ENCODE measurements at places on chromosomes 3 and 15. TPM values are rescaled to one million over a fixed set of nuclear protein-coding genes. Genes with fewer than 3 reads are reported as not detected.

The AADACL2 gene
- total RNA-seq = not detected

The INSYN1 gene
- total RNA-seq = not detected

The TF gene
- 0.24 TPM for total RNA-seq

DNA sequence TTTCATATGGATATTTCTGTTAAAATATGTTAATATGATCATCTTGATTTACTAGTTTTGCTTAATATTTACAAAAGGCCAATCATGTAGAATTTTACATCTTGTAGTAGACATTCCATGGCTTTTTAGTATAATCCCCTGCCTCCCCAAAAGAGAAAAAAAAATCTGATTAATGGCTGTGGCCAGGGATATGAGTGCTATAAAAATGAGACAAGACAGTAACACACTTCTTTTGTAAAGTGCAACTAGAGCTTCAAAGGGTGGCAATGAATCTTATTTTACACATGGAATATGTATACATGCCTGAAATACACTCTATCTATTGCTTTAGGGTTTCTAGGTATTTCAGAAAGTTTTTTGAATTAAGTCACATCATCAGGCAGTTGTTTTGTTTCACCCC is 112.2 kb upstream of the NANOGP8 start:
- DNase-seq = no peak
- no peaks in the 10 kb centered on the region for H3K36me3 ChIP-seq
- no peaks in the 10 kb centered on the region for H3K4me1 ChIP-seq
- no peak overlapping the region for H3K4me3 ChIP-seq
- H3K27me3 ChIP-seq = no peaks in the 10 kb centered on the region

DNA sequence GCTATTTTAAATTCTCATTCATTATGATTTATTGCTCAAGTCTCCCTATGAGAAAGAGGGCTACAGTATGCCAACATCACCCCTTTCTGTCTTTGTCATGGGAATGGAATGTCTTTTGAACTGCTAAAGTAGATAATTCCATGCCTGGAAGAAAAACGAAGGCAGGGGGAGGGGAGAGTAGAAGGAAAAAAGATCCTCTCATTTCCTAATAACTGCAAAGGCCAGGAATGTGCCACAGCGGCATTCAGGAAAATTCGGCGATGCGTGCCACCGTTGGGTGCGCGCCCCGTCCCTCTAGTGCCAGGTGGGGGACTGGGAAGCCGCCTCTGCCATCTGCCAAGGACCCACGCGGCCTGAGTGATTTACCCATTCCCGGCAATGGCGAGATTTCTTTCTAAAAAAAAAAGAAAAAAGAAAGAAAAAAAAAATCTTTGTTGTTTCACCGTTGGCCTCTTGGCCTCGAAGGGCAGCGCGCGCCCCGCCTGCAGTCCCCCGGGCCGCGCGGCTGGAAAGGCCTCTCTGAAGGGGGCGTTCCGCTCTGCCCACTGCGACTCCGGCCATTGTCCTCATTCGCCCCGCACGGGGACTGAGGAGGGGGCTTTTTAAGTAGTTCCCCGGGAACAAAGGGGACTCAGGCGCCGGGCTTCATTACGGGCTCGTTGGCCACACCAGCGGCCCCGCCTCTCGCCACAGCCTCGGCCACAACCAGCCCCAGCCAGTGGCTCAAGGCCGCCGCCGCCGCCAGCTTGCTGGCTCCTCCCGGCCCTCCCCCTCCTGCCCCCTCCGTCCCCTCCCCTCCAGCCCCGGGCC is 54.5 kb downstream of the CPN2 start:
- no peaks in the 10 kb centered on the region for H3K36me3 ChIP-seq
- peak; percentile 94 for DNase-seq
- no peaks in the 10 kb centered on the region for H3K27me3 ChIP-seq
- peak overlapping the region; percentile 97 for H3K27ac ChIP-seq
- peak overlapping the region; percentile 57 for H3K4me3 ChIP-seq

GRCh38 chr3:32177702-32178198 is 60.7 kb upstream of the CMTM8 start:
- H3K4me3 ChIP-seq = no peak overlapping the region
- H3K4me1 ChIP-seq = no peaks in the 10 kb centered on the region
- DNase-seq = peak; percentile 69
- H3K36me3 ChIP-seq = no peaks in the 10 kb centered on the region
- H3K27me3 ChIP-seq = no peaks in the 10 kb centered on the region
- no peak overlapping the region for H3K27ac ChIP-seq

- peak; percentile 32 for DNase-seq
- H3K36me3 ChIP-seq = peaks cover 11% of the 10 kb centered on the region
- H3K4me3 ChIP-seq = no peak overlapping the region
- H3K4me1 ChIP-seq = no peaks in the 10 kb centered on the region
- H3K27me3 ChIP-seq = no peaks in the 10 kb centered on the region
Measured at GRCh38 chr3:141561426-141562034, 74.7 kb downstream of the RASA2 start.

DNA sequence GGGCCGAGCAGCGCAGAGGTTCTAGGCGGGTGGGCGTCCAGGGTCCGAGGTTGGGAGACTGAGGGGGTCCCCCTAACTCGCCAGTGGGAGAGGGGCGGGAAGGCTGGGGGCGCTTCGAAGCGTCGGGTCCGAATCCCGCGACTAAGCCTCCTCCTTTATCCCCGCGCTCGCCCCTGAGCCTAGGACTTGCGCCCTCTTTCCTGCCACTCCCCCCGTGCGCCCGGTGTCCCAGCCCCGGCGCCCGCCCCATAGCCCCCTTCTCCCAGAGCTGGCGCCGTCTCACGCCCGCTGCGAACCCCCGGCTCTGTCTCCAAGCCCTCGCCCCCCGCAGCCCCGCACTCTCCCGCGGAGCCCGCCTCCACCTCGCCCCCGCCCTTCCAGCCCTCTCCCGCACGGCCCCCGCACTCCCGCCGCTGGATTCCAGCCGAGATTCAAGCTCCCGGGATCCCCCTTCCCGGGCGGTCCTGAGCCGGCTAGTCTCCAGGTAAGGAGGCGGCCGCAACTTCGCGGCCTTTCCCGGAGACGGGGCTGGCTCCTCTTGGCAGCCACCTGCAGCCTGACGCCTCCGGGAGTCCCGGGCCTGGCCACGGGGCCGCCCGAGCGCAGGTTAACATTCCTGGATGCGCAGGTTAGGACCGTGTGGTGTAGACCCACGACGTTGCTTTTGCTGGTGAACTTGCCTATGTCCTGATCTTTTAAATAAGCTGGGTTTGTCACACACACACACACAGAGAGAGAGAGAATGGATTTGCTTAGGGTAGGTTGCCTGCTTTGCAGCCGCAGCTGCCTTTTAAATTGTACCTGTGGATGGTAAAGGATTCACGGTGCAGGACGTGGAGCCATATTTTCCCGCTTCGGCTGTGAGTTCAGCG is 563 bp downstream of the PXYLP1 start:
- H3K4me1 ChIP-seq = peaks cover 13% of the 10 kb centered on the region
- H3K4me3 ChIP-seq = peak overlapping the region; percentile 88
- H3K27ac ChIP-seq = peak overlapping the region; percentile 41

- no peak for DNase-seq
- no peak overlapping the region for H3K4me3 ChIP-seq
- no peak overlapping the region for H3K27ac ChIP-seq
- H3K27me3 ChIP-seq = no peaks in the 10 kb centered on the region
- no peaks in the 10 kb centered on the region for H3K36me3 ChIP-seq
Measured at GRCh38 chr3:140344601-140345205, 333.2 kb upstream of the TRIM42 start.

DNA sequence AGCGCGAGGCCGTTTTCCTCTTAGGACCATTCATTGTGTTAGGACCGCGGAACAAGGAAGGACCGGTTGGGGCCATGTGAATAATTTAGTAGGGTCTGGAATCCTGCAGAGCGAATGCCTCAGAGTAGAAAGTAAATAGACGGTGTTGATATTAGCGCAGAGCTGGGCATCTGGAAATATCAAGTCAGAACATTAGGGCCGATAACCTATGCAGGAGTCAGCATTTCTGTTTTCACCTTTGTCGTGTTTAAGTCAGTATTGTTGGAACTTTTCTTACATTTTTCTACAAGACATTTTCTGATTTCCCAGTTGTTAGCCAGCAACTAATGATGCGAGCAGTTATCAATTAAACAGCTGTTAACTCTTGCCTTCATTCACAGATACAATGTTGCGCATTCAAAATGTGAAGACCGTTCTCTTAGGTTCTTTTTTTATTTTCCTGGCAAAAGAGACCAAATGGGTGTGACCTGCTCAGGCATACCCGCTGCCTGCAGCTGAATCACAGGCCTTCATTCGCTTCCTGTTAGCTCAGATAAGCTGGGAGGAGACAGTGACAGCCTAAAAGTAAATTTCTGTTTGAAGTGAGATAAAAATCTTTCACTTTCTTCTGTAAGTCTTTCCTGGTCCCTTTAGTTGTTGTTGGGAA is 966 bp upstream of the PKM start:
- peaks cover 56% of the 10 kb centered on the region for H3K4me1 ChIP-seq
- H3K36me3 ChIP-seq = peaks cover 7% of the 10 kb centered on the region
- no peaks in the 10 kb centered on the region for H3K27me3 ChIP-seq
- peak overlapping the region; percentile 80 for H3K27ac ChIP-seq
- DNase-seq = peak; percentile 86

DNA sequence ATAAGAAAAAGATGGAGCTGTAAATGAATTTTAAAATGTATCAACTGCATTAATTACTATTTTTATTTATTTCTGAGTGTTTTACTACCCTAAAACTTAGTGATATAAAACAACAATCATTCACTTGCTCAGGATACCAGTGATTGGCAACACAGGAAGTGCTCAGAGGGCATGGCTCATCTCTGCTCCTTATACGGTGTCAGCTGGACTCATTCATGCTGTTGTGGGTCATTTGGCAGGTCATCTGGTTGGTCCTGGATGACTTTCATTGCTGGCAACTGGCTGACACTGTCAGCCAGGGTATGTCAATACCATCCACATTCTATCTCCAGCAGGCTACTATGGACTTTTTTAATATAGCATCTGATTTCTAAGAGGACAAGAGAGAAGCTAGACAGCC is 689.6 kb upstream of the NECTIN3 start:
- DNase-seq = no peak
- H3K27me3 ChIP-seq = no peaks in the 10 kb centered on the region
- no peaks in the 10 kb centered on the region for H3K4me1 ChIP-seq
- H3K4me3 ChIP-seq = no peak overlapping the region

DNA sequence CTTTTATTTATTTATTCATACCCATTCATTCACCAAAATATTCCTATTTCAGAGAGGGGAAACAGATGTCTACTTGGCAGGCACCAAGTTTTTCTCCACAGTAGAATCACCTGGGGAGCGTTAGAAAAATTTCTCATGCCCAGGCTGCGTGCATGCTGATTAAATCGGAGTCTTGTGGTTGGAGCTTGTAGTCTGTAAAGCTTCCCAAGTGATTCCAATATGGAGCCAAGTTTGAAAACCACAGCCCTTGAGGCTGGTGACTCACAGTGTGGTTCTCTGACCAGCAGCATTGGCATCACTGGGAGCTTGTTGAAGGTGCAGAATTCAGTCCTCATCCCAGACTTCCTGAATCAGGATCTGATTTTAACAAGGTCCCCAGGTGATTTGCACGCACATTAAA is 49.7 kb downstream of the PDHB start:
- peak; percentile 93 for DNase-seq
- H3K4me1 ChIP-seq = peaks cover 7% of the 10 kb centered on the region
- H3K27ac ChIP-seq = no peak overlapping the region

DNA sequence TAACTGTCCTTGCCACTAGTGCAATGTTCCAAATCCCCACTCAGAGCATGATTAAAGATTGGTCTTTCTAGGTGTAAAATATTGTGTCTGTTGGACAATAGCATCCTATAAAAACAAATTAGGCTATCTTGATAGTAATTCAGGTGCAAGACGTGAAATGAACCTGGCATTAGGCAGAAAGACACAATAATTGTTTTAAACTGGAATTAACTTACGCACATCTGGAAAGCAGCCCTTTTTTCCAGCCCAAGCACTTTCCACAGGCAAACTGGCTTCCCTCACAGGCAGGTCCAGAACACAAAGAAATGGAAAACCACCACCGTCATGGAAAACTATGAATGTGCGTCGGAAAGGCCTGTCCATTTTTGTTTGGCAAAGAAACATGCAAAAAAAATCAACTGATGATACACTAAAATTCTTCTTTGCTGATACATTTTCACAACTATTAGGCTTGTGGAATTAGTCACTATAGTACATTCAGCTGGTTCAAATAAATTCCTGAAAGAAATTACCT is 474.7 kb upstream of the IL12A start:
- no peaks in the 10 kb centered on the region for H3K4me1 ChIP-seq
- no peak overlapping the region for H3K4me3 ChIP-seq
- no peak overlapping the region for H3K27ac ChIP-seq

GRCh38 chr15:26561896-26562295 is 211.0 kb downstream of the GABRB3 start:
- DNase-seq = no peak
- H3K27me3 ChIP-seq = no peaks in the 10 kb centered on the region
- H3K4me3 ChIP-seq = no peak overlapping the region
- no peak overlapping the region for H3K27ac ChIP-seq

GRCh38 chr15:88049506-88049905 is 207.0 kb downstream of the NTRK3 start:
- H3K27ac ChIP-seq = no peak overlapping the region
- no peaks in the 10 kb centered on the region for H3K4me1 ChIP-seq
- H3K36me3 ChIP-seq = no peaks in the 10 kb centered on the region
- H3K4me3 ChIP-seq = no peak overlapping the region

- no peak overlapping the region for H3K4me3 ChIP-seq
- H3K4me1 ChIP-seq = no peaks in the 10 kb centered on the region
- H3K36me3 ChIP-seq = no peaks in the 10 kb centered on the region
- DNase-seq = no peak
- no peak overlapping the region for H3K27ac ChIP-seq
Measured at GRCh38 chr3:59879031-59879581, 829.3 kb upstream of the CFAP20DC start.

- no peak overlapping the region for H3K4me3 ChIP-seq
- peaks cover 25% of the 10 kb centered on the region for H3K4me1 ChIP-seq
- peak overlapping the region; percentile 45 for H3K27ac ChIP-seq
- H3K36me3 ChIP-seq = no peaks in the 10 kb centered on the region
- DNase-seq = peak; percentile 80
- no peaks in the 10 kb centered on the region for H3K27me3 ChIP-seq
Measured at GRCh38 chr15:101530224-101530958, 40.9 kb upstream of the PCSK6 start.

DNA sequence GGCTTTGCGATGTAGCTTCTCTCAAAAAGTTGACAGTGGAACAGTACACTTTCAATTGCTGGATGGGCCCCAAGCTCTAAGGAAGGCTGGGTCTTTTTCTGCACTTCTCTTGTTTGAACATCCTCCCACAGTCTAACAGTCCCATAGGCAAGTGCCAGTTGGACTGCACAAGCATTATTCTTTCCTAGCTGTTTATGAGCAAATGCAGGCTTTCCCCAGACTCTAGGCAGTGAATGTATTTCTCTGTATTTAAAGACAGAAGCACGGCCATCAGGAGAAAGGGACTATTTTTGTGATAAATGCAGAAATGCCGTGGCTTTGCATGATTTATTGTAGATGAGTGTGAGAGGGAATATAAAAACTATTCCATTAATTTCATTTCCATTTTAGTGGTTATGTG is 539.3 kb upstream of the LMCD1 start:
- no peak for DNase-seq
- H3K36me3 ChIP-seq = no peaks in the 10 kb centered on the region
- H3K27me3 ChIP-seq = 0 out of 2 replicates have a peak, but pooled peaks cover 5% of the 10 kb centered on the region
- H3K4me1 ChIP-seq = no peaks in the 10 kb centered on the region
- no peak overlapping the region for H3K4me3 ChIP-seq

GRCh38 chr3:107881509-107881908 is 209.3 kb downstream of the CD47 start:
- no peak for DNase-seq
- no peak overlapping the region for H3K4me3 ChIP-seq
- no peak overlapping the region for H3K27ac ChIP-seq
- H3K36me3 ChIP-seq = no peaks in the 10 kb centered on the region
- no peaks in the 10 kb centered on the region for H3K4me1 ChIP-seq

Data from PC-9 (cell line).